NK-92 treated with Interleukin-12 subunit alpha and Interleukin-12 subunit beta, amount 100 ng/mL, for 24 hours (cell line): ENCODE measurements at places on chromosomes 7 and 10.

DNA sequence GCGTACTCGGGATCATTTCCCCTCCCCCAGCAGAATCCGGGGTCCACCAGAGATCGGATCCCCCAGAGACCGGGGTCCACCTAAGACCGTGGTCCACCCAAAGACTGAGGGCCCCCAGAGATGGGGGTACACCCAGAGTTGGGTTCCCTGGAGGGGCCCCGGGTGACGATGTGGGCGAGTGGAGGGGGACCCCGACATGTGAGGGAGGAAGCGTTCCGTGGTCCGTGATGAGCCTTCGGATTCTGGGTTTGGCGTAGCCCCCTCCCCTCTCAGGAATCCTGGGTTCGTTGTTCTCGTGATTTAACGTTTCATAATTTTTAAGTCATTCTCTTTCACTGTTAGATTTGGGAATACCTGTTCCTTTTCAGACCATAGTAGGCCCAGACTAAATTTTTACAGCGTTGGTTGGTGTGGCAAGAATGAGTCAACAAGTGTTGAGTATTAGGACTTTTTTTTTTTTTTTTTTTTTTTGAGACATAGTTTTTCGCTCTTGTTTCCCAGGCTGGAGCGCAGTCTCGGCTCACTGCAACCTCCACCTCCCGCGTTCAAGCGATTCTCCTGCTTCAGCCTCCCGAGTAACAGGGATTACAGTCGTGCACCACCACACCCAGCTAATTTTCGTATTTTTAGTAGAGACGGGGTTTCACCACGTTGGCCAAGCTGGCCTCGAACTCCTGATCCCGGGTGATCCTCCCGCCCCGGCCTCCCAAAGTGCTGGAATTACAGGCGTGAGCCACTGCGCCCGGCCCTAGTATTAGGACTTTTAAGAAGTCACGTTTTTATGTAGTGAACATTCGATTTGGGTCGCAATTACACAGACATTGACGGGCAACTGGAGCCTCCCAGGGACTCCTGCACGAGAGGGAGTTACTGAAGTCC is 672 bp downstream of the GTPBP4 start:
- DNase-seq = no peak

- DNase-seq = no peak
Observed at GRCh38 chr10:87625661-87626060, 34.0 kb upstream of the PAPSS2 start.

- DNase-seq = no peak
Observed at GRCh38 chr10:24418532-24418931, 209.6 kb downstream of the KIAA1217 start.

DNA sequence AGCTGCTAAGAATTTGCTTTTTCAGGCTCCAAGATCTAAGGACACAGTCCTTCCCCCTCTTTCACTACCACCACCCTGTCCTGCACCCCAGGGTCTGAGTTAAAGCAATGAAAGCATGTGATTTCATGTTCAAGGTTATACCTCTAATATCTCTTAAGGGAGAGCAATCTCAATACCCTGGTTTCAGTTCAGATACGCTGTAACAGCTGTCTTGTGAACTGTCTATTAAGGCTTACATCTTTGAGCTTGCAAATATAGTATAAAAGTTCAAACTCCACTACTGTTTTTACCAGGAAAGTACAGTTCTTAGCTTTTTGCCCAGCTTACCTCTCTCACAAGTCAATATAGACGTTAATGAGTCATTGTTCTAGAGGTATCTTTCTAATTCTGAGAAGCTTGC is 2.6 kb downstream of the CPVL start:
- DNase-seq = no peak

DNA sequence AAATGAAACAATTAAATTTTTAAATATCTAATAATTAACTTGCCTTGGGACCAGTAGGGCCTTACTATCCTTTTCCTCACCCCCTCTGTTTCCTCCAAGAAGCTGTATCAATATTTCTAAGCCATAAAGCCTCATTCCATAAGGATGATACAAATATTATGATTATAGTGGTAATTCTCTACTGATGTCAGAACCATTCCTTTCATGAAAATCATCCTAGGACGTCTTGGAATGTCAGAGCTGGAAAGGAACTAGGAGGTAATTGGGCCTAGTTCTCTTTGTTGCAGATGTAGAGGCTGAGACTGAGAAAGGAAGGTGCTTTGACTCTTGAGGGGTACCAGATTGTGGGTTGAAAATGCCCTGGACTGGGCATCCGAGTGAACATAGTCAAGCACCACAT is 766.7 kb upstream of the GHITM start:
- DNase-seq = no peak

- no peak for DNase-seq
Observed at GRCh38 chr7:159098811-159099655, 45.6 kb downstream of the VIPR2 start.

- DNase-seq = no peak
Observed at GRCh38 chr7:12607134-12607533, 36.6 kb downstream of the SCIN start.

DNA sequence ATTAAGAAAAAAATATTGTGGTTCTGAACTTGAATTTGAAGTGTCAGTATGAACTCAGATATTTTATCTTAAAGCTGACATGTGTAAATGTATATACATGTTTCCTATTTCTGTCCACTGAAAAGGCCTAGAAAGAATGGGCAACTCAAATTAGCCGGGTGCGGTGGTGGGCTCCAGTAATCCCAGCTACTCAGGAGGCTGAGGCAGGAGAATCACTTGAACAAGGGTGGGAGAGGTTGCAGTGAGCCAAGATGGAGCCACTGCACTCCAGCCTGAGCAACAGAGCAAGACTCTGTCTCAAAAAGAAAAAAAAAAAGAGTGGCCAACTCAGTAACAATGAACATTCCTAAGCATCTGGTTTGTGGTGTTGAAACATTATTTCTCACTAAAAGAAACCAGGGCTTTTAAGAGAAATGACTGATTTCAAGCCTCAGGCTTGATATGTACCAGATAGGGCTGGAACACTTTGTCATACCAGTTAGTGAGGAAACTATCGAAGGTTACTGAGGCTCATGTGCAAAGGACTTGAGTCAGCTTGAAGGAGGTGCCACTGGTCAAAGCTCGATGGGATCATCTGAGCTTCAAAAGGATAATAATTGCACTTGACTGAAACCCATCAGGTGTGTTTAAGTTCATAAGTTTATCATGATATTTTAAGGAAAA is 40.5 kb downstream of the AOAH start:
- DNase-seq = no peak

- DNase-seq = no peak
Observed at GRCh38 chr7:28957064-28957750, 923 bp downstream of the TRIL start.

DNA sequence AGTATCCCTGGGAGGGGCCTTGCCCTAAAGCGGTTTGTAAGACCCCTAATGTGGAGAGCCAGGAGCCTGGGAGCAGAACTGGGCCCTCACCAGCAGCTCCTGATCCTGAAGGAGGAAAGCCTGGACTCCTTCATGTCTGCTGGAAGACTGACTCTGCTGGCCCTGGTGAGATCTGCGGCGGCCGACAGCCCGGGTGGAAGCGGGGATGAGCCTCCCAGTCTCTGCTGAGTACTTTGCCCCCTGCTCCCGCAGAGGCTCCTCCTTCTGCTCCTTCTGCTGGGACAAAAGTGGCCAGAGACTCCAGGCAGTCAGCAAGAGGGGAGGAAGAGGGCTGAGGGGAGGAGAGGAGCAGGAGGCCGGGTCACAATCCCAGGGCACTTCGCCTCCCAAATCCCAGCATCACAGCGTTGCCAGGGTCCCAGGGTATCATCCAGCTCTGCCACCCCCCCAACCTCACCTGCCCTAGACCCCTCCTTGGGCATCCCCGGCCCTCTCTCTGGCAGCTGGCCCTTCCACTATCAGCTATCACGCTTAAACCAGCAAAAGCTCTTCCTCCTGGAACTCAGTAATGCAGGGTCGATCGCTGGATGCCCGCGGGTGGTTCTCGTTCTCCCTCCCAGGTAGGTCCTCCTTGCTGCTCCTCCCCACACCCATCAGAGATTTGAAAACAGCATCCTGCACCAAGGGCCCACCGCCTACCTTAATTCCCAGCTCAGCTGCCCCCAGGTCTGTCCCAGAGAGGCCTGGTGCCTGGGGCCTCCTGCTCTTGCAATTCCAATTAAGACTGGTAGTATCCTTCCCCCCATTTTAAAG is 7.9 kb downstream of the TBATA start:
- no peak for DNase-seq

- no peak for DNase-seq
Observed at GRCh38 chr10:88106366-88106765, 242.9 kb downstream of the PTEN start.

DNA sequence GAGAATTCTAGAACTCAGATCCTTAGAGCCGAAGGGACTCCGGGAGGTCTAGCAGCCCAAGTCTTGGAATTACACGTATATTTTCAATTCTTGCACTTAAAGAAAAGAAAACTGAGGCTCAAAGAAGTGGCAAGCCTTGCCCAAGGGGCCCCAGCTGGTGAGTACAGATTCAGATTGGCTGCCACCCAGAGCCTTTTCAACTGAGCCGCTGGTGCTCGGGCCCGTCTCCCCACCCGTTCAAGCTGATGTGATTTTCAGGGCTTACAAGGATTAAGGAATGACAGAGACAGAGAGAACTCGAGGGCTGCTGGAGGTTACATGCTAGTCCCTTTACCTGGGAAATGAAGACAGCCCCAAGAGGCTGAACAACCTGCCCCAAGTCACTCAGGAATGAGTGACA is 117.8 kb downstream of the ABLIM1 start:
- no peak for DNase-seq
